ENCODE measurements at places on chromosomes 2 and 18.

GRCh38 chr2:138516030-138516704, 14.6 kb downstream of the SPOPL start:
- DNase-seq, result no peak

DNA sequence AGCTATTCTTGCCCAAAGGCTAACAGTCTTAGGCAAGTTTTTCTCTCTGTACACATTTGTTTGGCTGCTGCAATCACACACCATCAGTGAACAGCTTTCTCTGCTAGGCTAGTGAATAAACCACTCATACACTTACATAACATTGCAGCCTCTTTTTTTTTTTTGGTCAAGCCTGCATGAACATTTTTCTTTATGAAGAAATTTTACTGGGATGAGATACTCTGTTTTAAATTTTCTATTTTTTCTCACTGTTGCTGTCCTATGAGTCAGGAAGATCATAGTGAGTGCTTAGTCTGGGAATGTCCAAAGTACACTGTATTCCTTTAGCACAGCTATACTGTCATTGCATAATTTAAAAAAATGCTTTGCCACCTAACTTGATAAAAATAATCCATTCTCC, 58.5 kb downstream of the ROCK1 start:
- DNase-seq, result peak; percentile 83

DNA sequence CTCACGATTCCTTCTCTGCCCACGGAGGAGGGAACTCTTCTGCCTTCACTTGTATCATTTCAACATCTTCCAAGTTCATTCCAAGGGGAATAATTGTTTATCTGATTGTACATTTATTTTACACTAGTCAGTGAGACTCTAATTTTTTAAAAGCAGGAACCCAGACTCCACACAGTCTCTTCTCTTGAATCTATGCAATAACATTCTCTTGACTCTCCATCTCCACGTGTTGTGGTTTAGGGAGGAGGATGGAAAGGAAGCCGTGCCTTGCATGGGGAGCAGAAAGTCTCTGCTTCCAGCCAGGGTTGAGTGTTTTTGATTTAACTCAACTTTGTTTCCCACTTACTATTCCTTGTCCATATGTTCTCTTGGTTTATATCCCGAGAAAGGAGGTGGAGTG, 131.1 kb upstream of the RIOK3 start:
- no peak for DNase-seq

DNA sequence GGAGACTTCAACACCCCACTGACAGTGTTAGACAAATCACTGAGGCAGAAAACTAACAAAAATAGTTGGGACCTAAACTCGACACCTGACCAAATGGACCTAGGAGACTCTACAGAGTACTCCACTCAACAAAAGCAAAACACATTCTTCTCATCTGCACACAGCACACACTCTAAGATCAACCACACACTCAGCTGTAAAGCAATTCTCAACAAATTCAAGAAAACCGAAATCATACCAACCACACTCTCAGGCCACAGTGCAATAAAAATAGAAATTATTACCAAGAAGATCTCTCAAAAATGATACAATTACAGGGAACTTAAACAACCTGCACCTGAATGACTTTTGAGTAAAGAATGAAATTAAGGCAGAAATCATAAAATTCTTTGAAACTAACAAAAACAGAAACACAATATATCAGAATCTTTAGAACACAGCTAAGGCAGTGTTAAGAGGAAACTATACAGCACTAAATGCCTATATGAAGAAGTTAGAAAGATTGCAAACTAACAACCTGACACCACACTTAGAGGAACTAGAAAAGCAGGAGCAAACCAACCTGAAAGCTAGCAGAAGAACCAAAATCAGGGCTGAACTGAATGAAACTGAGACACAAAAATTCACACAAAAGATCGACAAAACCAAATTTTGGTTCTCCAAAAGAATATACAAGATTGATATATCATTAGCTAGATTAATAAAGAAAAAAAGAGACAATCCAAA, 46.3 kb downstream of the RTTN start:
- no peak for DNase-seq

GRCh38 chr2:72097276-72097675, 50.4 kb downstream of the CYP26B1 start:
- no peak for DNase-seq

DNA sequence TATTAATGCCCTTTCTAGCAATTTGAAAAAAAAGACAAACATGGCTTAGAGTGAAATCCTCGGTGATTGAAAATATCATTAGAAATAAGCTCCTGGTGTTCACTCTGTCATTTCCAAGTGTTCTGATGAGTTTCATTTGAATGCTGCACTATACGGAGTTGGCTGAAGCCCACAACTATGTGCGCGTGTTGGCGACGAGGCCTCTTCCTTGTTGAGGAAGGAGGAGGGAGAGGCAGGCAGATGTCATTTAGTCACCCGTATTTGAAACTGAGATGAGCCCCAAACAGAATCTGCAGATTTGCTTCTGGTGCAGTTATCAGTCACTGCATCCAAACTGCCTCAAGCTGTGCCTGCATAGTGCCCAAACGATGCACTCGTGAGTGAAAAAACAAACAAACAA, 23.5 kb upstream of the SKOR2 start:
- DNase-seq, result no peak

DNA sequence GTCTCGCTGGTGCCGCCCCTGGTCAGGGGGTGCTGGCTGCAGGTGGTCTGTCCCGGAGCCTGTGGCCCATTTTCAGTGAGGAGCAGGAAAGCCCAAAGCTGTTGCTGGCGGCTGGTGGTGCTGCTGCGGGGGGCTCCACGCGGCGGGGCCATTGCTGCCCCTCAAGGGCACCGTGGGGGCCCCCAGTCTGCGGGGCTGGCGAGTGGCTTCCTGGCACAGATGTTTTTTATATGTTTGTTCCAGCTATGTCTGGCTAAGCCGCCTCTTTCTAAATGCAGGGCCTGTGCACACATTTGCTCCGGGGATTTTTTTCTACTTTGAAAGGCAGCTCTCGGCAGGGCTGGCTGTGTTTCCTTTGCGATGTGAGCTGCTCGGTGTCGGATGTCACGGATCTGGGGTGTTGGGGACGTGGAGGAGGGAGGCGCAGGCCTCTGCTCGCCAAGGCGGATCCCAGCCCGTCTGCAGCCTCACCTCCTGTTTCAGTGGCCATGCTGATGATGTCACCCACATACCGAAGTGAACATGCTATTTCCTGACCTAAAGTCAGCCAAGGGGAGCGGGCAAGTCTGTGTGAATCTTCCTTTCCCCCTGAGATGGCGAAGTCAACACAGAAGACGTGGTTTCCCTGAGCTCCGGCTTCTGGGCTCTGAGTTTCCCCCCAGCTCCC, 112.0 kb upstream of the CTDP1 start:
- peak; percentile 93 for DNase-seq

- peak; percentile 44 for DNase-seq
Observed at GRCh38 chr18:778194-778927, 33.7 kb downstream of the YES1 start.

DNA sequence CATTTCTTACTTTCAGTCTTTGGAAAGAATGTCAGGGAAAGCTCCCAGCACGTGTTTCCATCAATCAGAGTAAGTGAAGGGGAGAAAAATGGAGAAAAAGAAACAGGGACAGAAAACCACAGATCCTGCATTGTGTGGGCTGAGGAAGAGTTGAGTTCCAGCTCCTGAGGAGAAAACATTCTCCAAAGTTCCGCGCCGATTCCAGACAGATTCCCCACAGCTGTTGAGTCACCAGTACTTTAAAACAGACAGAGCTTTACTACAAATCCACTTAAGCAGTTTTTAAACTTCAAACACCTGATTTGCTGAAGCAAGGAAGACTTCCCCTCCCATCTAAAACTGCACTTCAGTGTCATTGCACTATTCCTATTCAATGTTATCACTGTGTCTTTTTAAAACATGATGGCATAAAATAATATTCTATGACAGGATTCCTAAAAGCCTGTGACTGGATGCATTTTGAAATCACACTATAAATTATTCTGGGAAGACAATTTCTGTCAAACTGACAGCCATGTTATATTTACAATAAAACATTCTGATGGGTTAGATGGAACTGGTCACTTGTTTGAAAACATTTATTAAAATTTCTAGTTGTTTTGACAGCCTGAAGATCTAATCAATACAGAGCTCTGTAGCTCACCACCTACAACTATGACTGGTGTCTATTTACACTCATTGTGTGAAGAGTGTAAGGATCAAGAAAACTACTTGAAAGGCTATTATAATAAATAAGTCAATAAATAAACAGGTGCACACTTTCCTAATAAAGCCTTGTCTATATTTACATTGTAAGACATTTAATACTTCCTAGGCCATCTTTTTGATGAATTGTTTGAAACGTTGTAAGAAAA, 40.9 kb downstream of the TCF4 start:
- DNase-seq, result peak; percentile 70

DNA sequence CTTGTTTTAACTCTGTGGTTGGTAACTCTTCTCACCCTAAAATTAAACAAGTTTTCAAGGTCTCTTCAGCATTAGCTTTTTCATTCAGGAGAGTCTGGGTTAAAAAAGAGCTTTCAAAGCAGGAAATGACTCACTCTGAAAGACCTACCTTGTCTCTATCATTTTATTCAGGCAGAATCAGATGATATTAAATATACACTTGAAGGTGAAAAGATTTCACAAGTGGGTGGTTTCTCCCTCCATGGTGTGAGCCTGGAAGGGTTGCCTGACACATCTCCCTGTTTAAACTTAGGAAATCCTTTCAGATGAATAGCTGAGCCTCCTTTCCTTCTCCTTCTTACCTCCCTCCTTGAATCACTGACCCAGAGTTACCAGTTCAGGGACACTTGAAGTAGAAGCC, 1402.0 kb upstream of the PIK3C3 start:
- no peak for DNase-seq

- DNase-seq, result peak; percentile 35
Observed at GRCh38 chr2:20650393-20650876, 463 bp downstream of the HS1BP3 start.

DNA sequence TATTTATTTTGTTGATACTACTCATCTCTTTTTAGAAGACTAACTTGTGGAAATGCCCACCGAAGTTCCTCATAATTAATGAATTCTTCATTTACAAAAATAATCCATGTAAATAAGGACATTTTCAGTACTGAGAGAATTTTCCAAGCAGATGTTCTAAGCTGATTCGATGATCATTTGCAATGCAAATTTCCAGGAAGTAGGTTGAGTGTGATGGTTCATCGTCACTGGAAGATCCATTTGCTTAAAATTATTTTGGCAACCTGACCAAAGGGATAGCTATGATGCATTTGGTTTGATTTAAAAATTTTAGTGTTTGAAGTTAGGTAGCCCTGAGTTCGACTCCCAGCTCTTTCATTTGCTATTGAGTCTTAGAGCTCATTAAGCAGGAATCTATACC, 257.3 kb upstream of the RASGRP3 start:
- no peak for DNase-seq

GRCh38 chr2:30450025-30450424, 3.0 kb downstream of the LCLAT1 start:
- DNase-seq, result no peak

DNA sequence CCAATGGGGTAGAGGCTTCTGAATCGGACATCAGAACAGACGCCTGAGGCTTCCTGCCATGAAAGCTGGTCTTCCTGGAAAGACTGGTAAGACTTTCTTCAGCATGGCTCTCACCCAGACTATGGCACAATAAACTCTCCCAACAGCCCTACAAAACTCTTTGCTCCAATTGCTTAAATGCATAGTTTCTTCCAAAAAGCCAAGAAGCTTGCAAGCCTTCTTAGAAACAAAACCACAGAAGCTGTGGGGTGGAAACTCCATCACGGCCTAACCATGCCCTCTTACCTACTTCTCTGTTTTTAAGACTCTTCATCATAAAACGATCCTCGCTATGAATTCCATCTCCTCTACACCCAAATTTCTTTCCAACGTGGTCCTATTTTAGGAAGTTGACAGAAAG, 48.2 kb downstream of the PAX8 start:
- DNase-seq, result no peak

- no peak for DNase-seq
Observed at GRCh38 chr2:70241340-70241739, 7.1 kb downstream of the TIA1 start.

DNA sequence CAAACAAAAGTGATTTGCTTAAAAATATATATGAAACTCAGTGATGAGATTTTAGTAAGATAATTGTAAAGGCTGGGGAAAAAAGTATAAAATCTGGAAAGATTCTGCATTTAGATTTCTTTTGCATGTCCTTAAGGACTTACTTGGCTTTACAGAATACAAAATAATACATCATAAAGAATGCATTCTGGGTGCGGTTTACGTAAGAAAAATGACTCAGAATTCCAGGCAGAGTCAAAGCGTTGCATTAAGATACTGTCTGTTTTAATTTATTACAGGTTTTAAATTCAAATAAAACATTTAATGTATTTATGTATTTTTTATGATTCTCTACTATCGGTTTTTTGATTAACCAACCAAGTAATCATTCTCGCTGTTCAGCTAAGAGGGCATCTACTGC, 178.0 kb downstream of the SH3BP4 start:
- peak; percentile 17 for DNase-seq

DNA sequence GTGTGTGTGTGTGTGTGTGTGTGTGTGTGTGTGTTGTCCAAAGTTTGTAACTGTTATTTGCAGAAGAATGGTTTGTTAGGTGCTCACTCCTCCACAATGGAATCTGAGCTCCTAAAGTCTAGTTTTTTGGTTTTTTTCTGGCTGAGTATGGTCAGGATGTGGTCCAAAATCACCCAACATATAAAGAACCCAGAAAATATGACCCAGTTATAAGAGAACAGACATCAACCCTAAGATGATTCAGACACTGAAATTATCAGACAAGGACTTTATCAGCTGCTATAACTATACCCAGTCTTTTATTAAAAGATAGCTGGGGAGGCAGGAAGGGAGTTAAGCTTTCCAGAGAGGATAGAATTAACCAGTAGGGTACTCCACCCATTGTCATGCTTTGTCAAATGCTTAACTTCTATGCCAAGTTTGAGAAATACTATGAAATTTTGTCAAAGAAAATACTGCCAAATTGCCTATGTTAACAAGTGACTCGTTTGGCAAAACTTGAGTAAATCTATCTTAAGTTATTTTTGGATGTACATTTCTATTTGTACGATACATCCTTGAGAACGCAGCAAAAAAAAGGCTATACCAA, 57.5 kb downstream of the TANK start:
- DNase-seq, result peak; percentile 8

DNA sequence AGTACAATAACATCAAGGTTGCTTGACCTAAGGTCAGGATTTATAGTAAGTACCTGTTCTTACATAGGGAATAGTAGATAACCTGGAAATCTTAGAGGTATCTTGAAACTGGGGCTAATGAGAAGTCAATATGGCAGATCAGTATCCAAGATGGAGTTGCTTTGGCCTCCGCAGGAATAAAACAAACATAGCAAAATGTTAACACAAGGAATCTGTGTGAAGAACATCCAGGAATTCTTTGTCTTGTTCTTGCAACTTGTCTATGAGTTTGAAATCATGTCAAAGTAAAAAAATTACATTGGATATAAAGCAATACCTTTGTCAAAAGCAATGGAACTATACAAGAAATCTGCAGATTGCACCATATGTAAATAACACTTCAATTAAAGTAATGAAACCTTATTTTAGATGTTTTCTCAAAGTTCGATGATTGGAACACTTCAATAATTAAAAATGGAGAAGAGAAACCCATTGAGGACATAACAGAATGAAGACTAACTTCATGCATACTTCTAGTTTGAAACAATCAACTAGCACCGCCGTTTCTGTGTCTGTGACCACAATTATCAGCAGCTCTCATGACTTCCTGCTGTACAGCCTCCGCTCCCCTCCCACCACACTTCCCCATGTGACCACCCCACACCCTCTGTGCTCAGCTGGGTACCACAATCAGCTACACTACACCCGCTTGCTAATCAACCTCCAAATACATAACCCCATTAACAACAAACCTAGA, 27.6 kb downstream of the C2orf76 start:
- DNase-seq, result no peak

- no peak for DNase-seq
Observed at GRCh38 chr2:138620431-138620830, 118.9 kb downstream of the SPOPL start.

GRCh38 chr2:25313711-25314513, 27.8 kb downstream of the DNMT3A start:
- DNase-seq, result no peak

Measured in fibroblast of pulmonary artery (primary cell).